ENCODE measurements at places on chromosomes 1 and 21.

GRCh38 chr1:89877756-89878155 lies 56.9 kb downstream of the LRRC8D start:
- DNase-seq: no peak

DNA sequence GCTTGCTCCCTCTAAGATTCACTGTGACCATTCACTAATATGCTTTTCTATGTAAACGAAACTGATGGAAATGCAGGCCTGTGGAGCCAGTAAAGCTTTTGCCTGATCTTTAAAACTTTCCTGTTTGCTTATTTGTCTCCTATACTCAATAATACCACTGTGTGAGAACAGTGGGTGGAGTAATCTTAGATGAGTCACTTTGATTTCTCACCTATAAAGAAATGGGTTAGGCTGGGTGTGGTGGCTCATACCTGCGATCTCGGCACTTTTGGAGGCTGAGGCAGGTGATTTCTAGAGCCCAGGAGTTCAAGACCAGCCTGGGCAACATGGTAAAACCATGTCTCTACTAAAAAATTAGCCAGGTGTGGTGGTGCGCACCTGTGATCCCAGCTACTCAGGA lies 70.8 kb downstream of the RWDD3 start:
- DNase-seq: no peak

- DNase-seq: no peak
These were observed 26.8 kb upstream of the RNF19B start for GRCh38 chr1:32991386-32991785.

GRCh38 chr21:45136927-45137611 lies 62.7 kb downstream of the ADARB1 start:
- DNase-seq: peak; percentile 85

DNA sequence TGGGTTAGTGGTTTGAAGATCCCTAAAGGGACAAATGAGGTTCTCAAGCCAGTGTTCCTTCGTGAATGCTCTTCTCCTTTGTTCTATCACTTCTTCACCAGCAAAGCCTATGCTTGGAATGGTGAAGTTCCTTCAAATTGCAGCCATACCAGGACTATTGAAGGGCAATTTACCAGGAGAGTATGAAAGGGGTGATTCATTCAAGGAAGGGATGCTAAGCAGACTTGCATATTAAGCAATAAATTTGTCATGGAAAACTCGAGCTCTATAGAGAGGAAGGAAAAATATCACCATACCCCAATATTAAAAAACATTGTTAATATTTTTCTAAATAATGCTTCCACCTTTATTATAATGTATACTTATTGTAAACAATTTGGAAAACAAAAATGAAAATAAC lies 9.3 kb upstream of the TSNAX start:
- DNase-seq: no peak

DNA sequence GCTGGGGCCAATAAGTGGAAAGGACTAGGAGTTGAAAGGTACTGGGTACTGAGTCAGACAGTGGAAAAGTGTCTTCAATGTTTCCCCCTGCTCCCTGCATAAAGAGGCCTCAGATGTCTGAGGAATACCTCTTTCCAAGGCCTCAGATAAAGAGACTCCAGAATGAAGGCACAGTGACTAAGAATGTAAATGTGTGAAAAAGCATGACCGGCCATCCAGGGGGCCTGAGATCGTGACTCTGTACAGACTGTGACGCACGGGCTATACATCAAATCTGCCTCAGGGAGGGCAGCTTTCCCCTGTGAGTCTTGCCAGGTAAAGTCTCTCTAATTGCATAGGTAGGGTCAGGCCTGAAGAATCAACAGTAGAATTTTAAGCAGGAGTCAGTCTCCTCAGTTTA lies 1690.5 kb downstream of the KCNT2 start:
- DNase-seq: no peak

- no peak for DNase-seq
These were observed 23.2 kb downstream of the KANK4 start for GRCh38 chr1:62295921-62296491.

GRCh38 chr1:158371188-158371953 lies 17.7 kb downstream of the CD1E start:
- DNase-seq: no peak

GRCh38 chr1:89310976-89311375 lies 38.3 kb upstream of the GBP5 start:
- DNase-seq: no peak

GRCh38 chr21:24369746-24370145 lies 1237.5 kb downstream of the MRPL39 start:
- no peak for DNase-seq

DNA sequence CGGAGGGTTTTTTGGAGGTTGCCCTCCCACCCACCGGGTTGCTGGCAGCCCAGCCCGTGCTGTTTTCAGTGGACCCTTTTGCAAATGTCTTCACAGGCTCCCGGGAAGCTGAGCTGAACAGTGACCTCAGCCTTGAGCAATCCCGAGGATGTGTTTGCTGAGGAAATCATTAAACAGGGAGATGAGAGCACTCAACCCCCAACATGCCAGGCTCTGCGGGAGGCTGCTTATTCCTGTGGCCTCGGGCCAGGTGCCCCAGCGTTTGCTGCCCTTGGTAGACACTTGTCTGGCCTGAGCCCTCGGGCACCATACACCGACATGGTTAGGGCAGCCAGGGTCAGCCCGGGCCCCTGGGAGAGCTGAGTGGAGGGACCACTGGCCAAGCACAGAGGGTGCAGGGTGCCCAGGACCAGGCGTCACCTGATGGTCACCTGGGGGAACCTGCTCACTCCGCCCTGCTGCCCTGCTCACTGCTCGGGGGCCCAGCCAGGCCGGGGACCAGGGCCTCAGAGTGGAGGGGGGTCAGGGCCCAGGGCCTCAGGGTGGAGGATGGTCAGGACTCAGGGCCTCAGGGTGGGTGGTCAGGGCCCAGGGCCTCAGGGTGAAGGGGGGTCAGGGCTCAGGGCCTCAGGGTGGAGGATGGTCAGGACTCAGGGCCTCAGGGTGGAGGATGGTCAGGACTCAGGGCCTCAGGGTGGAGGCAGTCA lies 42.5 kb upstream of the POFUT2 start:
- DNase-seq: no peak

GRCh38 chr1:111489604-111490003 lies 13.8 kb downstream of the ADORA3 start:
- no peak for DNase-seq

- no peak for DNase-seq
These were observed 25.7 kb upstream of the ERICH3 start for GRCh38 chr1:74699331-74699730.

Measured in frontal cortex (tissue), 4 donors.